HCT116 (cell line): ENCODE measurements at places on chromosomes 5 and 9.

GRCh38 chr9:16460696-16461095, 409.8 kb downstream of the BNC2 start:
- no peak for DNase-seq

GRCh38 chr9:114034196-114034595, 43.9 kb downstream of the AMBP start:
- no peak for DNase-seq

- no peak for DNase-seq
Measured at GRCh38 chr9:3857091-3857490, 331.3 kb upstream of the RFX3 start.

GRCh38 chr5:73591102-73591695, 25.7 kb downstream of the UTP15 start:
- peak; percentile 83 for DNase-seq

DNA sequence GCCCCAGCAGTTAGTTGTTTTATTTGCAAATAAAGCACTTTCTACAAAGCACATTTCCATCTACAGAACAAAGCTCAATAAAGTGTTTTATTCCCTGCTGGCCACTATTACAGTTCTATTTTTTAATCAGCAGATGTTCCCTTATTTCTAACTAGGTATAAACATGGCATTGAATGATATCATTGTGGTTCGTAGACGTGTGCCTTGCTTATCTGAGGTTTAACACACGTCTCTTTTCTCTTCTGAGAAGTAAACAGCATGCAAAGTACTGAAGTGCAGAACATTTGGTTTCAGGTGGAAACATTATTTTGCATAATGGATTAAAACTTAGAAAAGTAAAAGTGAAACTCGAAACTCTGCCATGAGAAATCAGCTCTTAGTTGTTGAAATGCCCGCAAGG, 1989.3 kb upstream of the WWC1 start:
- no peak for DNase-seq

GRCh38 chr5:1564182-1564748, 40.5 kb upstream of the LPCAT1 start:
- DNase-seq, result peak; percentile 50

DNA sequence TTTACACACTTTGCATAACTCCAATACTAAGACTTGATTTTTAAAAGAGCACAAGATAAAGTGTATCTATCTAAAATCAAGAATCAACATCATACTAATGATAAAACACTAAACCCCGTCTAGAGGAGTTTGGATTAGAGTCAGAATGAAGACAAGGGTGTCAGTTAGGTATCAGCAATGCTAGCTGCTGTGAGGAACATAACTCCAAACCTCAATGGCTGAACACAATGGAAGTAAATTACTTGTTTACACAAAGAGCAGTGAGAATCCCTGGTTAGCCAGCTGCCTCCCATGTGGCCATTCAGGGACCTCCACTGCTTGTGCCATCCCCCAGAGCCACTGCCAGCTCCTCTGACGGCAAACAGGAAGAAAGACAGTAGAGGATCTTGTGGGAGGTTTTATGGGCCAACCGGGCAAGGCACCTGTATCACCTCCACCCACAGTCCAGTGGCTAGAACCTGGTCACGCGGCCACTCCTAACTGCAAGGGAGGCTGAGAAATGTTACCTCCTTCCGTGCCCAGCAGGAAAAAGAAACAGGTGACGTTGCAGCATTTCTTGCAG, 24.0 kb upstream of the GRHPR start:
- DNase-seq, result no peak

DNA sequence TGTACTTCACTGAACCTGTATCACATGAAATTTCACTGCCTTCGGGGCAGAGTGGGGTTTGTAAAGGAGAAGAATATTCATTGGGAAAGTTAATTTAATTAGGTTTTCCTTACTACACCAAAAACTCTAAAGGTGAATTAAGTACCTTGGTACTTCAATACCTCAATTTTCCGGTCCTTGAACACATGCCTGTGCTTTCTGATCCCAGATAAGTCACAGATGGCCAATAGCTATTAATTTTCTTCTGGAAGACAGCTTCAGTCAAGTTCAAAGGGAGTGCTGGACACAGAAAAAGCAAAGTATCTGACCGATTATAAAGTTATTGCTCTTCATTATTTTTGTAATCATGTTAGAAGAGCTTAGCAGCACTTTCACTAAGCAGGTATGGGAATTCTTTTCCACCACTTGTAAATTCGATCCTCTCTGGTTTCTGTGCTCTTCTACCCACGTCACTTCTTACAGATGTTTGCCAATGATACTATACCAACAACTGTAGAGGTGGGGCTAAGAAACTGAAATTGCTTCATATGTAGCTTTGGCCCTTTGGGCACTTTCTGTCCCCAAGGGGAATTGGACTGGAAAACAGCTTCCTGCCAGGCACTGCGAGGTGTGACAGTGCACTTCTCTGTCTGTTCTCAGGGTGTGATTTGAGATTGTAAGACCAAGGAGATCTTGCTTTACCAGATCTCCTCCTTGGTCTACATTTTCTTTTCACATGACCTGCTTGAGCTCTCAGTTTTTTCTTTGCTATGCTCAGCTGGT, 164.0 kb downstream of the CCDC192 start:
- no peak for DNase-seq

- DNase-seq, result no peak
Measured at GRCh38 chr9:96777426-96777864, 442 bp downstream of the ZNF510 start.

DNA sequence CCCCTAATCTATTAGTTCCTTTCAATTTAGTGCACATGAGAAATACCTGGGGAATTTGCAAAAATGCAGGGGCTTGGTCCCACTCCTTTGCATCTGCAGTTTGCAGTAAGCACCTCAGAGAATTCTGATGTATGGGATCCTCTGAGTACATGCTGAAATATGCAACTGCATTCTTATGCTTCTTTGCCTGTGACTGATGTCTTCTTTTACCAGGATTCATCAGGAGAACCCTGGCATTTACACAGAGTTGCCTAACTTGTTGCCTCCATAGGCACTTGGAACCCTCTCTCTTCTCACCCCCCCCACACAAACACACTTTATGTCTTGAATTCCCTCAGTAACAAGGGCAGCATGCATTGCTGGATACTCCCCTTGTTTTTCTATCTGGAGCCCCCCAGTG, 173.1 kb downstream of the KDM4C start:
- no peak for DNase-seq

- no peak for DNase-seq
Measured at GRCh38 chr9:134891053-134891452, 10.4 kb downstream of the FCN2 start.

- DNase-seq, result no peak
Measured at GRCh38 chr5:110401881-110402280, 324.6 kb downstream of the TMEM232 start.

DNA sequence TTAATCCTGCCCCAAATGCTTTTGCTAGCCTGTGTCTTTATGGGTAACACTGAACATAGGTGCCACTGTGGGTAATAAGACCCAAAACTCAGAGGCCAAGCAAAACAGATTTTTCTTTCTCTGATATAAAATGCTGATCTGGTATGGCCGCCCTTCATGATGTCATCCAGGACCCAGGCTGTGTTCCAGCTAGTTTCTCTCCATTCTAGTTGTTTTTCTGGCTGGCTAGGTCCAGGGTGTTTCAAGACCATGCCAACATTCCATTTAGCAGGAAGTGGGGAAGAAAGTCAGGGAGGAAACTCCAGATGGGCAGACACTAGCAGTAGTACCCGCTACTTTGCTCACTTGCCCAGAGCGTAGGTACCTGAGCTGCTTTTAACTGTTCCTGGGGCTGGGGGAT, 183.9 kb upstream of the OTULINL start:
- no peak for DNase-seq

GRCh38 chr5:133466556-133467334, 145.6 kb downstream of the FSTL4 start:
- DNase-seq, result no peak

DNA sequence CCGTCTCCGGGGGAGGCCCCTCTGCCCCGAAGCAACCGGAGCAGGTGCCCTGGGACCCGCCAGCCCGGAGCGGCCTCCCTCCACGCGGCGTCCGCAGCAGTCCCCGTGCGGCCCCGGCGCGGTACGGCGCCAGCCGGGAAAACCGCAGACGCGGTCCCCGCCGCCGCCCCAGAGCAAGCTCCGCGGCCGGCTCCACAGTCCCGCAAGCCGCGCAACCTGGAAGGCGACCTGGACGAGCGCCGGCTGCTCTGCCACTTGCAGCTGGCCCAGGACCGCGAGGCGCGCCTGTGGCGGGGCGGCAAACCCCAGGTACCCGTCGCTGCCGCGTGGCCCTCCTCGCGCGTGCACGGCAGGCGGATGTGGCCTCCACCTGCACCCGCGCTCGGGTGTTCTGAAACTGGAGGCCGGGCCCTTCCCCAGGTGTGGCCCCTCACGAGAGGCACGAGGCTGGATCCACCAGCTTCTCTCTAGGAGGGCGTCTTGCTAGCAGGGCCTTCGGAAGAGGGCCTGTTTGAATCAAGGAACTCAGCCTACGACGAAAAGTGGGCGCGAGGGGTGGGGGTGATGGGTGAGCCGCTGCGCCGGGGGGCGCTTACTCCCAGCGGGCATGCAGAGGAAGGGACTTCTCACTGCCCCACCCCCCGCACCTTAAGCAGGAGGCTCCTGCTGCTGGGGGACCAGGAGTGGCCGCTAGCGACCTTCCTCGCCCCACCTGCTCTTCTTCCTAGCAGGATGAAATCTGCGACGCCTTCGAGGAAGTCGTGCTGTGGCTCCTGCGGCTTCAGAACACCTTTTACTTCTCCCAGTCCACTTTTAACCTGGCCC, 602 bp downstream of the CCNI2 start:
- no peak for DNase-seq

DNA sequence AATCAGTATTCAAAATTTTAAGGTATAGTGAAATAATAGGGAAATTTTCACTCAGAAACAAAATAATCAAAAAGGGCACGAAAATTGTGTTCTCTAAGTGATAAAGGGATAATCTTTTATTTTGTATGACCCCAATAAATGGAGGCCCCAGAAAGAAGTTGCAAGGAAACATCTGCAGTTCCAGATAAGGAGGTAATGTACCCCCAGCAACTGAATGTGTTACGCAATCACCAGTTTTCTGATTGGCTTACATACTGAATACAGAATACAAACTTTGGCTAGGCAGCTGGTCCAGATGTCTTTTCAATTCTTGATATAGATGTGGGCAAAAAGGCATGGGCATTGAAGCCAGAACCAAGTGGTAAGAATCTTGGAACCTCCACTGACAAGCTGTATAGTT, 1.7 kb upstream of the TOPORS start:
- DNase-seq, result no peak

DNA sequence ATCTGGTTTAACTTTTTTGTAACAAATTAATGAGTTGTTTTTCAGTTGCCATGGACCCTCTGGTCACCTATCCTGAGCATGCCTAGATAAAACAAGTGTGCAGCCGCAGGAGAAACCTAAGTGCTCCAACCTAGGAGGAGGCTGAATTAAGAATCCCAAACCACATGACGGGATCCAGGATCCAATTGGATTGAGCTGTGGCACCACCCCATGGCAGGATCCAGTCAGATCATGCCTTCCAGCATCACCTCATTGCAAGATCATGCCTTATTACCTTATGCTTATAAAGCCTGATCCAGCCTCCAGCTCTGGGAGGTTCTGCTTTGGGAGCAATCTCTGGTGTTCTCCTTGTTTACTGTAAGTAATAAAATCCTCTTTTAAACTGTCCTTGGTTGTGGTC, 662.0 kb downstream of the TLR4 start:
- DNase-seq, result no peak

GRCh38 chr5:126675338-126675737, 74.6 kb downstream of the PHAX start:
- no peak for DNase-seq

GRCh38 chr9:134146774-134147493, 11.1 kb downstream of the WDR5 start:
- DNase-seq, result no peak

DNA sequence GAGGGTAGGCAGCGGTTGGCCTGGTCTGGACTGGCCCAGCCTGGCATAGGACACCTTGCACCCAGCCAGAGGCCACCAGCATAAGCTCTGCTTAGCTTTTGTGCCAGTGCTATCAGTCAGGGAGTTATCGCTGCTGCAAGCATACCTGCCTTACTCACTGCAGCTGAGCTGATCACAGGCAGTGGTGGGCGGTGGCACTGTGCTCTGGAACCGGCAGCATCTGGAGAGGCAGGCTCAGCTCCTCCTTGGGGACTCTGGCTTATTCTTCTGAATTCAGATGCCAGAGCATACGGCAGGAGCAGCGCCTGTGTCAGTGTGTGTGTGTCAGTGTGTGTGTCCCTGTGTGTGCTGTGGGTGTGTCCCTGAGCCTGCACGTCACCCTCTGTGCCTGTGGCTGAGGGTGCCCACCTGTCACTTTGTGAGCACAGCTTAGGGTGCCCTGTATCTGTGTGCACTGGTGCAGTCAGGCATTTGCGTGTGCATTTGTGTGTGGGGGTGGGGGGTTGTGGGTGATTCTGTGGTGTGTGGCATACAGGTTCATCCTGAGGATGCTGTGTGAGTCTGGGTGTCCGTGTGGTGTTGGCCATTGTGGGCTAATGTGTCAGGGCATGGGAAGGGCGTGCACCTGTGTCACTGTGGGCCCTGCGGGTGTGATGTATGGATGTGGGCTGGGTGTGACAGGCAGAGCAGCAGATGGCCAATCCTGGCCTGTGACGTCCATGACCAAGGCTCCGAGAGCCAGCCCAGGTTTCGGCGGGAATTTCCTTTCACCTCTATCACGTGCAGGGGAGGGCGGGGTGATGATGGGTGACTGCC, 23.5 kb downstream of the LMX1B start:
- DNase-seq, result no peak

GRCh38 chr5:100576217-100576751, 41.1 kb downstream of the FAM174A start:
- DNase-seq, result no peak

- no peak for DNase-seq
Measured at GRCh38 chr9:130428086-130428665, 16.6 kb upstream of the ASS1 start.

- no peak for DNase-seq
Measured at GRCh38 chr9:77158772-77159513, 18.4 kb upstream of the VPS13A start.

DNA sequence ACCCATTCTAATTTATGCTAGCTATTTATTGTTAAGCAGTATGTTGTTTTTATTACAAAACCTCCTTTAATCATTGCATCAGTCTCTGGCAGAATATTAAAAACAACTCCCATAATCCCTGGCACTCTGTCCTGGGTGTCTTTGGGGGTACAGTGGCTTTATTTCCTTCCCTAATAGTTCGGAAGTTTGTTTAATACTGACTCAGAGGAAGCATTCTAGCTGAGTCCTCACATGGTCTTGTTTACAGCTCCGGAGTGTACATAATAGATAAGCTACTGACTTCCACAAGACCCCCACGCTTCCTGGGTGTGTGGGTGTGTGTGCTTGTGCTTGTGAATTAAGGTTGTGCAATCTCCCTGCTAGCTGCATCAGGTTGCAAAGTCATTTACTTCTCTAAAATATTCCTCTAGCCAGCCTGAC, 149.8 kb upstream of the CDKN2B start:
- DNase-seq, result peak; percentile 7

- no peak for DNase-seq
Measured at GRCh38 chr5:172311605-172312004, 28.0 kb upstream of the UBTD2 start.

- DNase-seq, result no peak
Measured at GRCh38 chr5:32586276-32586599, 881 bp downstream of the SUB1 start.
